ENCODE measurements at places on chromosomes 6 and 20.

- no peak for DNase-seq
These were observed at the start of gene METTL24 for GRCh38 chr6:110357664-110358552. Gene METTL24 (minus strand): TSS chr6:110358349. CDS start chr6:110358272, 77 bp downstream.

DNA sequence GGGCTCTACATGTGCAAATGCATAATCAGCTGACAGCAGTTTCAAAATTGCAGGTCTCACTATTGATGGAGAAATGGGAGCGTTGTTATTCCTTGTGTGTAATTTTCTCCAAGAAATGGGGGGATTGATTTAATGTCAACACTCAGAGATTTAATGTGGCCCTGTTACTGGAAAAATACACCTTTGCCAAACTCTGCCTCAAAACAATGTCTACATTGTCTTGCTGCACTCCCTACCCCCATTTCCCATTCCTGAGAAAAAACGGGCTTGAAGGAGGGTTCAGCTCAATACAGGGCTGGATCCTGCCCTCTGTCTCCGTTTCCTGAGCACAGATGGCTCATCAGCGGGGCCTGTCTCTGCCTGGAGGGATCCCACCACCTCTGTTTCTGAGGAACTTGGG is 18.4 kb downstream of the EDN3 start:
- no peak for DNase-seq

DNA sequence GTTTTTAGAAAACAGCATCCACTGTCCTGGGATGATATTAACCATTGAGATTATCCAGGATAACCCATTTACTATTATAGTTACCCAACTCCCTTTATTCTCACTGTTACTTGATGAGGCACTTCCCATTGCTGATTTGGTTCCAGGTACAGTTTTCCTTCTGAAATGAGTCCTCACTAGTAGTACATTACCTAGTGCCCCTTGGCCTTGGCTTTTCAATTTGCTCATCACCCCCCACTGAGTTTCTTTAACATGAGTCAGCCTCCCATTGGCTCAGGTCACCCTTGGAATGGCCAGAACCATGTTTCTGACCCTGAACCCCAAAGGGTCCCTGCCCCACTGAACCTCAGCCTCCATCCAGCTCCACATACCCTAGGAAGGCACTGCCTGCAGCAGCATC is 28.4 kb downstream of the MDGA1 start:
- DNase-seq: no peak

DNA sequence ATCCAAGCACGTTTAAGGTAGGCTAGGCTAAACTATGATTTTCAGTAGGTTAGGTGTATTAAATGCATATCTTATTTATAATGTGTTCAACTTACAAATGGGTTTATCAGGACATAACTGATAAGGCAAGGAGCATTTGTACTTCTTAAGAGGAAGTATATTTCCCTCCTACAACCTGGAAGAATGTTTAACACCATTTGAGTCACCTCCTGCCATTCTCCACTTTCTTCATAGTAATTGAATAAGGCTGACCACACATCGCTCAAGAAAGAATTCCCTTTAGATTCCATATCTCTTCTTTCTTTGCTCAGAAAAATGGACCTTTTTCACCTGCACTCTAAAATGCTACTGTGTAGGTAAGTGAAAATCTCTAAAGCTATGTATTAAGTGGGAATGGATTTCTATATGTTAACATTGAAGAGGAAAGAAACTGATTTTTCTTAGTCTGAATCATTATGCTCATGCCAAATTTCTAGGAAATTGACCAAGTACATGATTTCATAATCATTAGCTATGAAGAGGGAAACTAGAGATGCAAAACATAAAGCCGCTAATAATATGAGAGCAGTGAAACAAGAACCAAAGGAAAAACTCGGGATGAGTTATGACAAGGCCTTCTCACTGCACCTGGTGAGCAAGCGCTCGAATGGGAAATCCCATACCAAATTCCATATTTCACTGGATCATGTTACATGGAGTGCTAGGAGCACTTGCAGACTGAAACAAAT is 210.4 kb downstream of the ALDH8A1 start:
- no peak for DNase-seq

DNA sequence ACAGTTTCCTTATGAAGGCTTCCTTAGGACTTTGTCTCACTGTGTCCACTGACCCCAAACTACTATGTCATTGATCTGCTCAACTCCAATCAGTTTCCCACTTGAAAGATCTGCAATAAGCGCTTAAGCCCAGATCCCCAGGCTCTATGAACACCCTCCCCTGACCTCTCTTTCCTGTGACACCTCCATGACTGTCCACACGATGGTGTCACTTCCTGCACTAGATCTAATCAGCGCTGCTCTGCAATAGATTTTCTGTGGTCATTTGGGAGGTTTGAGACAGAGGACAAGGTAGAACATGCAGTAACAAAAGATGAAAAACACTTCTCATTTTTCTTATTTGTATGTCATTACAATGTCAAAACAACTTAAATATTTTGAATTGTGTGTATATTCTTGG is 304.6 kb upstream of the AGPAT4 start:
- DNase-seq: no peak

GRCh38 chr20:44694159-44694558 is 21.0 kb upstream of the CCN5 start:
- no peak for DNase-seq

DNA sequence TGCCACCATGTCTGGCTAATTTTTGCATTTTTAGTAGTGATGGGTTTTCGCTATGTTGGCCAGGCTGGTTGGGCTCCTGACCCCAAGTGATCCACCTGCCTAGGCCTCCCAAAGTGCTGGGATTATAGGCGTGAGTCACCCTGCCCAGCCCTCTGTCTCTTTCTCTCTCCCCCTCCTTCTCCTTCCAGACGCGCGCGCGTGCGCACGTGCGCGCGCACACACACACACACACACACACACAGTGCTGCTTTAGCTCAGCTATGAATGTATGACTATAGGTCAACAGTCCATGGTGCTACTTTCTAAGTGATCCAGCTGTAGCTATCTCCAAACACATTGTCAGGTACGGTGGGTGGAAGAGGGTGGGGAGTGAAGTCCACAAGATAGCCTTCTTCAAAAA is 449.5 kb downstream of the PHF3 start:
- no peak for DNase-seq

DNA sequence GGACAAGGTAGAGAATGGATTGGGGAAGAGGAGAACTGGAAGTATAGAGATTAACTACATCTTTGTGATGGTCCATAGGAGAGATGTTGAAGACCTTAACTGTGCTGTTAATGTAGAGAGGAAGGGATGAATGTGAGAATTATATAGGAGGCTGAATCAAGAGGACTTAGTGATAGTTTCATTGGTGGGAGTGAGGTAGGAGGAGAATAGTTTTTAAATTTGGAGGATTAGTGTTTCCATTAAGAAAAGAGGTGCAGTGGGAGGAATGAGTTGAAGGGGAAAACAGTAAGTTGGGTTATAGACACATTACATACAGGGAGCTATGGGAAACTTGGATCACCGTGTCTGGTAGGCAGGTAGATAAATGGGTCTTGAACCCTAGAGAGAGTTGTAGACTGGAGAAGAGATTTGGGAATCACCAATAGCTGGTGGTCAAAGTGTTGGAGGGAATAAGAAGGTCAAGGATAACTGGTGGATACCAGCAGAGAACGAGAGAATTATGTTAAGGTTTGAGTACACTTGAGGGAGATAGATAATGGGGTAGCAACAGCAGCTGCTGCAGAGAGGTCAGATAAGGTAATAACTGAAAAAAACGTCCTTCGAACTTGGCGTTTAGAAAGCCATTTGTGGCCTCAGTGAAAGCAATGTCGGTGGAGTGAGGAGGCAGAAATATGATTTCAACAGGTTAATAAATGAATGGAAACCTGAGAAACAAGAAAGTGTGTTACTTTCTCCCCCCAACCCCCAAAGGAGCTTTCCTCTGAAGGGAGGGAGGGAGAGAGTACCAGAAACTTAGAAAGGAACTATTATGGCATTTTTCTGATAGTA is 3.1 kb downstream of the C6orf89 start:
- DNase-seq: no peak

DNA sequence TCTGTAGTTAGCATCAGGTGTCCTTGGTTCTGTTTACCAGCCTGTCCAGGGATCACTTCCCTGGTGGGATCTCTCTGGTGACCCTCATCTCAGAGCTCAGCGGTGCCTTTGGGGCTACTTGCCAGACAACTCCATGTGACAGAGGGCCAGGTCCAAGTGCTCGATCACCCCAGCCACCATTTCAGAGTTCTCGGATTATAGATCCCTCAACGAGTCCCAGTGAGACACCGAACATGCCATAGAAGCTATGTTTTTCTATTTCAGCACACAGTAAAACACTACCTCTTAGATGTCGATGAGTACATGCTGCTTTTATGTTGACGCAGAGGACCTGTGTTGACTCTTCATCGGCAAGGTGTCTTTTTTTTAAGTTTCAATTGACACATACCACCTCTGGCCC is 170.1 kb upstream of the AKAP12 start:
- DNase-seq: no peak

- no peak for DNase-seq
These were observed 8.6 kb upstream of the LBP start for GRCh38 chr20:38337561-38338140.

DNA sequence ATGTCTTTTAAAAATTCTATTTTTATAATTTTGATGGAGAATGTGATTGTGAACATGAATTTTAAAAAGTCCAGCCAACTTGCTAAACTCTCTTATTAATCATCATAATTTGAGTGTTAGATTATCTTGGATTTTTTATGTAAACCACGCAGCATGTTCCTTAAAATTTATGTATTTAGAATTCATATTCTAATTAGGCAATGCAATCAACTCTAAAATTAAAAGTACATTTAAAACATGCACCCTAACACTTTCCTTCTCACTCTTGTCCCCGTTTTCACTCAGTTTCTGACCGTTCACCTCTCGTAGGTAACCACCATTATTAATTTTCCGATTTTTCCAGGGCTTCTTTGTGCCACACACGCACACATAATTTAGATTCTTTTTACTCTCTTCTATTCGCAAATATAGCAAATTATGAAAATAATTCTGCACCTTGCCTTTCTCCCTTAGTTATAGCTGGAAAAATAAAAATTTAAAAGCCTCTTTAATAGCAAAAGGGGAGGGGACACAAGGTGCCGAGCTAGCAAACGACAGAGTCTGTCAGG is 329 bp upstream of the ZKSCAN3 start:
- DNase-seq: no peak

DNA sequence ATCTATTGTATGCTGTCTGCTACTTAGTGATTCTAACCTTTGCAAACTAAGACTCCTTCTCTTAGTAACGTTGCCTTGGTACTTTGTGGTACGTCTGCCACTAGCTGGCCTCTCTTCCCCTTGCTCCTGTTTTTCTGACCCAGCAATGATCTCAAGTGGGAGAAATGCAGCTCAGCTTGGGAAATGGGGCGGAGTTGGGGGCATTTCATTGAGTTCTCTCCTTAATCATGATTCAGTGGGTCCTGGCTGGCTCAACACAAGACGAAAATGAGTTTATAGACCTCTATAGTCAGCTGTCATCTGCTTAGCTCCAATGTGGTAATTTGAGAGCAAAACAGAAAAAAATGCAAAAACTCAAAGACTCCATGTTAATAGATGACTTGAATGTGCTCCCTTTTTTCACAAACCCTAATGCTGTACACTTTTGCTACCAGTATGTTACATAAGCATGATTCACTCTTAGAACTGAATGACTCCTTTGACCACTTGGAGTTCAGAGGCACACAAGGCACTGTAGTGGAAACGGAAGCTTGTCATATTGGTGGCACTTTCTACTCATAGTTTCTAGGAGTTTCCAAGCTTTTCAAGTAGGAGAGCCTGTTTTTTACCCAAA is 55.3 kb upstream of the SOX4 start:
- peak; percentile 19 for DNase-seq

DNA sequence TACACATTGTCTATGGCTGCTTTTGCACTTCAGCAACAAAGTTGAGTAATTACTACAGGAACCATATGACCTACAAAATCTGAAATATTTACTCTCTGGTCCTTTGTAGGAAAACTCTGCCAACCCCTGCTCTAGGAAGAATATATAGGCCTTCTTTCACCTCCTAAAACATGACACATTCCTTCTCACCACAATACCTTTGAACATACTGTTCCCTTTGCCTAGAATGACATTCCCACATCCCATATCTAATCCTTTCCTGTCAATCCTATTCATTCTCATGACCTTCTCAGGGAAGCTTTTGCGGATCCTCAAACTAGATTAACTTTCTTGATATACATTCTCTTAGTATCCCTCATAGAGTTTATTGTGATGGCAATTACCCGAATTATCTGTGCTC is 18.0 kb upstream of the NCOA6 start:
- DNase-seq: no peak

GRCh38 chr6:158832026-158832425 is 12.9 kb upstream of the EZR start:
- no peak for DNase-seq

GRCh38 chr20:50073500-50073899 is 39.5 kb downstream of the UBE2V1 start:
- no peak for DNase-seq

- DNase-seq: no peak
These were observed 18.2 kb downstream of the BCL2L1 start for GRCh38 chr20:31704225-31705119.

- no peak for DNase-seq
These were observed 41.3 kb upstream of the PLCB4 start for GRCh38 chr20:9027626-9028025.

DNA sequence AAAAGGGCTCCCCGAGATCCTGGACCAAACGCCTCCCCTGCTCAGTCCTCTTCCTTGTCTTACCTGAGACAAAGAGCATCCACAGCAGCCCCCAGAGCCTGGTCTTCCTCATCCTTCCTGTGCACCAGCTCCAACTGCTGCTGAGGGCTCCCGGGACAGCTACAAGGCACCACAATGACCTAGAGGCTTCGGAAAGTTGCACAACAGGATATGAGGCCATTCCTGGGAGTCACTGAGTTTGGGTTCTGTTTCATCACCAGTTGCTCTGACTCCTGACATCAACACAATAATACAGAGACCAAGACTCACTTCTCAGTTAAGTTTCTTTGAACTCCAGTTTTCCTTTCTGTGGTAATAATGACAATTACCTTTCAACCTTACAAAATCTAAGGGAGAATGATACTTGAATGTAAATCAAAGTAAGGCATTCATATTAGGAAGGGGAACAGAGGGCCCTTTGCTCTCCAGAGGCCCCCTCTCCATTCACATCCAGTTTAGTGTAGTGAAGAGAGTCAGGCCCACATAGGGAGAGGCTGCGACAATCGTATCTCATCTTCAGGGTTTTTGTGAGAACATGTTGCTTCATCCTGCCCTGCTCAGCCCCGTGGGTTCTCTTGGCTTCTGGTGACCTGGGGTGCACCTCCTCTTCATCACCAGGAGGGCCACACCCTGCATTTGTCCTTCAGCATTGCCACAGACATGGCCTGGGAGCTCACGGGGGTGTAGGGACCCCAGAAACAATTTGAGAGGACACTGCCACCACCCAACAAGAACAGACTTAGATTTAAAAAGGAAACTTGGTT is at the start of gene TREM1:
TSS of gene TREM1 (minus strand) at position 139 of the 803 bp plus-strand sequence. CDS start at position 112, 27 bp downstream.
- peak; percentile 88 for DNase-seq

- no peak for DNase-seq
These were observed at the start of gene AFDN for GRCh38 chr6:167826896-167827582. Gene AFDN (plus strand): TSS chr6:167826911. CDS start chr6:167827133, 222 bp downstream.

DNA sequence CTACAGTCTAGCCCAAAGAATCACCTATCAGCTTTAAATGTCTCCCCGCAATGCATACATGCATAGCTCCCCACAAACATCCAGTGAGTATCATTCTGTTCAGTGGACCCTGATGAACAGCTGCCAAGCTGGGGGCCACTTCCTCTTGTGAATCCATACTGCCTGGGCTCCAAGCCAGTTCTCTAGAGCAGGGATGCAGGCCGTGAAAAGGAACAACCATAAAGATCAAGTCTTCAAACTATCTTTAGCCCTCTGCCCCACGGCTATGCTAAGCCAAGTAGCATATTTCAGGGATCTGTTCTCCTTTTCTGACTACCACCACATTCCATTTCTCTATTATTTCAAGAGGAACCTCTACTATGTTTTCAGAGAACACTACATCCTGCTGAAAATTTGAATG is 191.7 kb upstream of the BTBD3 start:
- DNase-seq: peak; percentile 10
